ENCODE measurements at places on chromosomes 2 and 18. TPM values are rescaled to one million over a fixed set of nuclear protein-coding genes. Genes with fewer than 3 reads are reported as not detected.

DNA sequence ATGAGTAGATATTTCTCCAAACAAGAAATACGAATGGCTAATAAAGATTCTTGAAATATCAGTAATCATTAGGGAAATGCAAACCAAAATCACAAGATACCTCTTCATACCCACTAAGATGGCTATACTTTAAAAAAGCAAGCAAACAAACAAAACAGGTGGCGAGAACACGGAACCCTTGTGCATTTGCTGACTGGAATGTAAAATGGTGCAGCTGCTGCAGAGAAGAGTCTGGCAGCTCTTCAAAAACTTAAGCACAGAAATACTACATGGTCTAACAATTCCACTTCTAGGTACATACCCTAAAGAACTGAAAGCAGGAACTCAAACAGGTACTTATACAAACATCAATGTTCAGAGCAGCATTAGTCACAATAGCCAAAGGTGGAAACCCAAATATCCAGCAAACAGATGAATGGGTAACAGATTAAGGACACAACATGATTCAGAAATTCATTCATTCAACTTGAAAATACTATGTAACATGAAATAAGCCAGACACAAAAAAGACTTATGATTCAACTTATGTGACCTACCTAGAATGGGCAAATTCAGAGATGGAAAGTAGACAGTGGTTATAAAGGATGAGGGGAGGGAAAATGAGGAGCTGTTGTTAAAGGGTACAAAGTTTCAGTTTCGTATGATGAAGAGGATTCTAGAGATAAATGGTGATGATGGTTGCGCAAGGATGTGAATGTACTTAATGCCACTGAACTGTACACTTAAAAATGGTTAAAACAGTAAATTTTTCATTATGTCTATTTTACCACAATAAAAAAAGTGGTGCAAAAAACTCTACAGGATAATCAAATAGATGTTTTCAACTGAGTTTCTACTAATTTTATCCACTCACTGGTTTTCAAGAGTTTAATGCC, 26.9 kb upstream of the GPR75 start:
- DNase-seq, result no peak

DNA sequence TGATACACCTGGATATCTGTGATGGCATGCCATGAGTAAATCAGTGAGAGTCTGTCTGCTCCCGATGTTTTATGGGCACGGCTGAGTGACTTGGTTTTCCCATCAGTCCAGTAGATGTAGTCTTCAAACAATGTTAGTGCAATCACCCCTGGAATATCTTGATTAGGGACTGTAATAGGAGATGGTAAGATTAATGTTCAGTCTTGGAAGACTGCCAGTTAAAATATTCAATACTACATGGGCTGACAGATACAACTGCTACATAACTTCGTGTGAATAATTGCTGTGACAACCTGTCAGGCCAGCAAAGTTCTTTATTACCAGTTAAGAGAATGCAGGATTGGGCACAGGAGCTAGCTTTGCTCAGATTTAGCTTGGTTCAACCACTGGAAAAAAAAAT, 1673.3 kb downstream of the LRP1B start:
- no peak for DNase-seq

- no peak for DNase-seq
Measured at GRCh38 chr2:222214885-222215284, 83.9 kb downstream of the PAX3 start.

CFLAR gene
- total RNA-seq, result 92.9 TPM

All from adrenal gland (tissue), 19 donors.